ENCODE measurements at places on chromosomes 1 and 21.

DNA sequence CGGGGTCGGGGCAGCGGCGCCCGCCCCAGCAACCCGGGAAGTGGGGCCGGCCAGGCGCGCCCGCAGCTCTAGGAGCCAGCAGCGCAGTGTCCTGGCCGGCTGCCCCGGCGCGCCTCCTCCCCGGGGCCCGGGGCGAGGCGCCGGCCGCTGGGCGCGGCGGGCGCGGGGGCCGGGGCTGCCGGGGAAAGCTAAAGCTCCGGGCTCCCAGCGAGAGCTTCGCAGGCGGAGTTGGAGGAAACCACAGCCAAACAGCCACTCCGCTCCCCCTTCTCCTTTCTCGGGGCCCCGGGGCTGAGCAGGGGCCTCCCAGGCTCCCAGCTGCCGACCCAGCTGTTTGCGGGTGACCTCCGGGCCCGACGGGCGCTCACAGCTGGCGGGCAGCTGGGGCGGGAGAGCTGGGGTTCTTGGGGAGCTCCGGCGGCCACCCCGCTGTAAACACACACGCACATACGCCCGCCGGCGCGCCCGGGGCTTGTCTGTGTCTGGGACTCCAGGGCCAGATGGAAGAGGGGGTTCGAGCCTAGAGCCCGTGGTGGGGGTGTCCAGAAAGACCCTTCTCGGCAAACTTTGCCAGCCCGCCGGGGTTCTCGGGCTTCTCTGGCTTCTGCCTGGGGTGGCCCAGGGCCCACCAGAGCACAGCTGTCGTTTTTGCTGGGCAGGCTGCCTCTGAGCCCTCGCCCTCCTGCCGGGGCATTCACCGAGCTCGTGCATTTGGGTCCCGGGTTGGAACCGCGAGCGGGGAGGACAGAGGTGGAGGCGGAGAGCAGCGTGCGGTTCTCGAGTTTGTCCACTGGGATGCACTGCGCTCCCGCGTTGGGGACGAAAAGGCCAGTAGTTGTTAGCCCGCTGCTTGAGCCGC is 1.5 kb downstream of the AJAP1 start:
- peak; percentile 46 for DNase-seq

DNA sequence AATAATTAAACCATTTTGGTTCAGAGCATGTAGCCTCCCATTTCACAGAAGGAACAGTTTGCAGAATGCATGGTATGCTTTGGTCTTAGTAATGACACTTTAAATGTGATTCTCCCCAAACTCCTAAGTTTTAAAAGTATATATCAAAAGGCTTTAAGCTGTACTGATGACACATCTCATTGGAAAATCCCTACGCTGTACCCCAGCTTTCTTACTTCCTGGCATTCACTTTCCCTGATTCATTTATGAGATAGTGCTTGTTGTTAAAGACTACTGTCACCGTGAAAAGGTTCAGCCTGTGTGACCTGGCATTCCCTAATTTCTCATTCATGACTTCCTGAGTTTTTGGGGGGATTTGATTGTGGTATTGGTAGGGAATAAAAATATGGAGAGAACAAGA is 53.4 kb downstream of the MPZL1 start:
- peak; percentile 70 for DNase-seq

DNA sequence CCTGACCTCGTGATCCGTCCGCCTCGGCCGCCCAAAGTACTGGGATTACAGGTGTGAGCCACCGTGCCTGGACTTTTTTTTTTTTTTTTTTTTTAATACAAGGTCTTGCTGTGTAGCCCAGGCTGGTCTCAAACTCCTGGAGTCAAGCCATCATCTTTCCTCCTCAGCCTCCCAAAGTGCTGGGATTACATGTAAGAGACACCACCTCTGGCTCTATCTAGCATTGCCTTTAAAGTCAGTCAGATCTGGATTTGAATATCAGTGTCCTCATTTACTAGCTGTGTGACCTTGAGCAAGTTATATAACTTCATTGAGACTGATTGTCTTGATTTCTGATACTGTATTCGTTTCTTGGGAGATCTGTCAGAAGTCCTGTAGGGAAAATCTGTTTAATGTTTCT is 6.6 kb downstream of the MAP3K21 start:
- DNase-seq, result no peak

DNA sequence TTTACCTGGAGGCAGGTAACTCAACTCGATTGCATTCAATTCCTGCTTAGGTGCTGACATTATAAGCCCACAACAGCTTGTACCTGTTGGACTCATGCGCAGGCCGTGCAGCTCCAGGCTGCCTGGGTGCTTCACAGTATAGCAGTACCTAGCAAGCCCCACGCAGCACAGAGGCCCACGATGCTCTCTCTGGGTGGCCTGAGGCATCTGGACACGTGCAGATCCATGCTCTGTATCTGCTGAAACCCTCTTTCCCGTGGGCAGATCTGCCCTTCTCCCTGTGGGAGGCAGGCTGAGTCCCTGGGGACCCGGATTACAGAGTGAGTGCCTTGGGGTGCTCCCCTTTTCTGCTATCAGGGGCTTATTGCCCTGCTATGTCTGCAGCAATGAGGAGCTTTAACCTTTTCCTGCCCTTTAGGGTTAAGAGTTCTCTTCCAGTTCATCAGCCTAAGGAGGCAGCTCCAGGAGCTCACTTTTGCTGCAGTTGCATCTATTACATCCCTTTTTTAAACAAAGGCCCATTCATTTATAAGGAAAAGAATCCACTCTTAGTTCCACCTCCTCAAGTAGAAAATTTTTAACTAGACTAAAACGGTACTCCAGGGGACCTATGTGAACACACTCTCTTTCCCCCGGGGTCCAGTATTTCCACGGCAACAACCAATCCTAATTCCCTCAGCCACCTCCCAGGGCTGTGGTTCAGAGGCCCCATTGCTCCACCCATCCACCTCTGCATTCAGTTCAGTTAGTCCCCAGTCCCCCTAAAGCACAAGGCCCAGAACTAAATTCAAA is 19.3 kb downstream of the ITPKB start:
- no peak for DNase-seq

- DNase-seq, result no peak
Measured at GRCh38 chr21:8990326-8991087, 1530.9 kb upstream of the TPTE start.

GRCh38 chr1:238242181-238242580 is 351.5 kb upstream of the ZP4 start:
- DNase-seq, result peak; percentile 18

- no peak for DNase-seq
Measured at GRCh38 chr1:25183126-25183980, 48.9 kb downstream of the SYF2 start.

- DNase-seq, result no peak
Measured at GRCh38 chr21:45598666-45599065, 44.9 kb upstream of the PCBP3 start.

DNA sequence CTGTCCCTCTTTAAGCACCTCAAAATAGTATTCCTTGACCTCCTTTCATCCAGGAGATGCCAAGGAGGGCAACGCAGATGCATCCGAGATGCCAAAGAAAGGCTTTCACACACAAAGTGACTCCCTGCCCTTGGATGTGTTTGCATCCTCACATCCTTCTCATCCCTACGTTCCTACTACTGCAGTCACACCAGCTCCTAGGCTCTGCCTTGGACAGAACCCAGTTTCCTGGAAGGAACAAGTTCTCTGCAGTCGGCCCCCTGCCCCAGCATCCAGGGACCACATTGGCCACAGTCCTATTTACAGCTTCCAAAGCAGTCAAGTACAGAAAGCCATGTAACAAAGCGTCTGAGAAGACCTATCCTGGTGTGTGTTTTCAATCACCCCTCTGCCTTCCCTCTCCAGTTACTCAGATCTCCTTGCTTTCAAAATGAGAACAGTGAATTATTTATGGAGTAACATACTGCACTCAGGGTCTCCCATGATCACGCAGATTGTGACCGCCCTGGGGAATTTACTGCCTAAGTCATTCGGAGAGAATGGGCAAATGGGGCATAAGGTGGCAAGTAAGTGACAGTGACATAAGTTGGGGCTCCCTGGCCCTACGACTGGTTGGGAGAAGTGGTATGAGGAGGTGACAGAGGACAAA is 21.8 kb upstream of the SRP9 start:
- DNase-seq, result no peak

All from suppressor macrophage treated with lipopolysaccharide for 1 hour (primary cell).